ENCODE measurements at places on chromosomes 7 and 10. TPM values are rescaled to one million over a fixed set of nuclear protein-coding genes. Genes with fewer than 3 reads are reported as not detected.

DNA sequence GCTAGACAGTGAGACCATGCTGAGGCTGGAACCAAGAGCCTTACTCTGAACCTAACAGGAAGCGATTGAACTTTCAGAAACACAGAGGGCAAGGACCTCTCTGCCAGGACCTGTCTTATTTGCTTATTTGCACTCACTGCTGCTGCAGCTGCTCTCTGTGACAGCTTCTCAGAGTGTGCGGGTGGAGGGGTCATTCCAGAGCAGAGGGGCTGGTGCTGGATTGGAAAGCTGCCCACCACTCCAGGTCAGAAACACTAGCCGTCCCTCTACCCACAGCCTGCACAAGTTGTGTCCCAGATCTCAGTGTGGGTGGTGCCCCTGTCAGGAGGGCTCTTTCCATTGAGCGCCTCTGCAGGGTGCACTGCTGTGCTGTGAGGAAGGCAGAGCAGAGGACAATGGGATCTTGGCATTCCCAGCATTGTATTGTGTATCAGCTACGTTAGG lies 126.2 kb downstream of the CCNY start:
- no peak for DNase-seq

DNA sequence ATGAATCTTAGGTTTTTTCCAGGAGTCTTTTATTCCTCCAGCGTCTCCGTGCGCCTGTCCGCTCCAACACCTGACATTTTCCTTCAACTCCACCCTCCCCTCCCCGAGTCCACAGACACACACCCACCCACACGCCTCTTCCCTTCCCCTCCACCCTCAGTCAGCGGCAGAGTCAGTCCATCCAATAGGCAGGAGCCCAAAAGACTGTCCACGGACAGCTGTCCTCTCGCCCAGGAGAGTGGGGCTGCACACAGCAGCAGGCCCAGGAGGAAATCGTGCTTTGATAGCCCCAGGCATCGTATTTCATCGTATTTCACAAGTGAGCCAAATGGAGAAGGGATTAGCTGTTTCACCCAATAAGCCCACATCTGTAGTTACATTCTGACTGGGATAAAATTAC lies 285.1 kb downstream of the ZEB1 start:
- DNase-seq, result no peak

GRCh38 chr7:51229106-51229537 lies 87.5 kb downstream of the COBL start:
- DNase-seq, result no peak

TLX1 gene
- total RNA-seq, result not detected

DNA sequence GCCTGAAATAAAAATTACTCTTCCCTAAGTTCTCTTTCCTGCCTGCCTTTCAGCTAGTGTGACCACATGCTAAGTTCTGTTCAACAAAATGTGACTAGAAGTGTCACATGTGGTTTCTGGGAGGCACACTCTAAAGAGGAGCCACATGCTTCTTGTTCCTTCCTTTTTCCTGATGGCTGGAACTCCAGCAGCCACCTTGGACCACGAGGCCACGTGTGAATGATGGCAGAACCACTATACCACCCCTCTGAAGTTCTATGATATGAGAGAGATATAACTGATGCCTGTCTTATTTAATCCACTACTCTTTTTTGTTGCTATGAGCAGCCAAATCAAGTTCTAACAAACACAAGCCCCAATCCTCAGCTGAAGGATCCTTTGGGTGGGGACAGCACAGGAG lies 8.1 kb downstream of the PODXL start:
- DNase-seq, result no peak

DNA sequence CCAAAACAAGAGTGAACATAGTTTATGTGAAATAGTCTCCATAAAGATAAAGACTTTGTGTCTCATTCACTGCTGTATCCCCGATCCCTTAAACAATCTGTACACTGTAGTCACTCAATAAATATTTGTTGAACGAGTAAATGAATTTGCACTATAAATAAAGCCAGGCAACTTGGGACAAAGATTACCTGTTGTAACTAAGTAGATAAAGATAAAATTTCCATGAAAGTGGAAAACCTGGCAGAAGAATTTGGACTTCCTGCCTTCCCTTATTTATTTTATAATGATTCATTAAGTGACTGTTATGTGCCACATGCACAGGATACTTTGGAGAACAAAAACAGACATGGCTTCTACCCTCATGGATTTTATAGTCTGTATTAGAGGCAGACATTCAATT lies 277.7 kb upstream of the KAT6B start:
- DNase-seq, result no peak

DNA sequence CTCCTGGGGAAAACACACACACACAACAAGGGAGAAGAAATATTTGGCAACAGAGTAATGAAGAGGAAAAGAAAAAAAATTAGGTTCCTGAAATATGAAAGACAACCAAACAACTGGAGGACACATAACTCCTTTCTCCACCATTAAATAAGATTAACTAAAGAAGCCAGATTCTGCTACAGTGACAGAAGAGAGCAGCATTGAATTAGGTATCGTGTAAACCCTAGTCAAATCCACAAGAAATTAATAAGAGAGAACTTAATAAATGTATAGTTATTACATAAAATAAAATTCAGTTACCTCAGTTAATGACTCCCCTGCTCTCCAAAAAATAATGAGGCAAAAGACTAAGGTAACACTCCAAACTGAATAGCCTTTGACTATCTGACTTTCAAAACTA lies 306.7 kb downstream of the CRPPA start:
- no peak for DNase-seq

DNA sequence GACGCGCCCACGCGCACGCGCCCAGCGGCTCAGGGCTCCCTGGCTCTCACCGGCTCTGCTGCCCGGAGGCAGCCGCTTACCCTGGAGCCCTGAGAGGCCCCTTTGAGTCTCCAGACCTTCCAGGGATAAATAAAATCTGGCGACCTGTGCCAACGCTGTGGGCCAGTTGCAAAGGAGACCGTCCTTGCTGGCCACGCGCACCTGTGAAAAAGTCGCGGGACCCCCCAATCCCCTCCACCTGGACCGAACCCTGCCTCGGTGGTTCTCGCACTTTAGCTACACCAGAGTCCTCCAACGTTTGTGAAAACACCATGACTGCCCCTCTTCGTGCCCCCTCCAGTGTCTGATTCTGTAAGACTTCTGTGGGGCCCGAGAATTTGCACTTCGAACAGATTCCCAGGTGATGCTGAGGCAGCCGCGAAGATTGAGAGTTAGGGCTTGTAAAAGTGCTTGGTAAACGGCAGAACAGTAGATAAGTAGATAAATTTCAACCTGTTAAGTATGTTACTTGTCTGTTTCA lies 102.4 kb upstream of the SVIL start:
- DNase-seq, result no peak

Measured in Right ventricle myocardium inferior (tissue), 1 donor.